ENCODE measurements at places on chromosomes 1 and 21.

DNA sequence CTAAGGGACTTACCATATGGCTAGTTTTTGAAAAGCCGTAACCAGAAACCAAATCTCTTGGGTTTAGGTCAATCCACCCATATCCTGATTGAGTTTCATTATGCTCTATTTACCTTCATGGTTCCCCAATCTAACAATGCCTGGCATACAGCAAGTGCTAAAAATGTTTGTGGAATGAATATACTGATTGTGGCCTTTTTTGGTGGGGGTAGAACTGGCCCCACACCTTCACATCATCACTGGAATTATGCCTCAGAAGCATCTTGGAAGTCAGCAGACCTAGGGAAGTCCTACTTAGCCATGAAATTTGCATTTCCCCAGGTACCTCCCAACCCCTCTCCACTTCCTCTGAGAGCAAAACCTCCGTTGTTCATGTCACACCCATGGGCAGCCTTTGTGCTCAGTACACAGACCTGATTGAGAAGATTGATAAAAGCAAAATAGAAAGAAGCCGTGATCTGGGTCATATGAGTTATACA is 17.8 kb upstream of the SLAMF1 start:
- DNase-seq: no peak

GRCh38 chr1:212060632-212061472 is 25.3 kb downstream of the DTL start:
- DNase-seq: no peak

GRCh38 chr1:47913225-47913823 is 83.9 kb downstream of the TRABD2B start:
- DNase-seq: no peak

- no peak for DNase-seq
Observed at GRCh38 chr1:173601588-173601987, 1.3 kb downstream of the SLC9C2 start.

- no peak for DNase-seq
Observed at GRCh38 chr1:93750955-93751354, 69.3 kb upstream of the BCAR3 start.

DNA sequence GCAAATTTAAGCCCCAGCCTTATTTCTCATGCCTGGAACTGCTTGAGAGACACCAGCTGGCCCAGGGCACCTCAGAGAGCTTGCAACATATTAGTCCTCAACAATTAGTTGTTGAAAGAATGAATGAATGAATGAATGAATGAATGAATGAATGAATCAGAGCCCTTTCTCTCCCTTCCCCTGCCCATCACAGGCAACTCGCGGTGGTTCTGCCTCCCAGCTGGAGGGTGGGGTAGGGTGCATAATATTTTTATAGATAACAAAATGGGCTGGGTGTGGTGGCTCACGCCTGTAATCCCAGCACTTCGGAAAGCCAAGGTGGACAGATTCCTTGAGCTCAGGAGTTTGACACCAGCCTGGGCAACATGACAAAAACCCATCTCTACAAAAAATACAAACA is 110.1 kb downstream of the CCDC185 start:
- DNase-seq: no peak

GRCh38 chr1:173249349-173249748 is 42.2 kb upstream of the TNFSF4 start:
- no peak for DNase-seq

DNA sequence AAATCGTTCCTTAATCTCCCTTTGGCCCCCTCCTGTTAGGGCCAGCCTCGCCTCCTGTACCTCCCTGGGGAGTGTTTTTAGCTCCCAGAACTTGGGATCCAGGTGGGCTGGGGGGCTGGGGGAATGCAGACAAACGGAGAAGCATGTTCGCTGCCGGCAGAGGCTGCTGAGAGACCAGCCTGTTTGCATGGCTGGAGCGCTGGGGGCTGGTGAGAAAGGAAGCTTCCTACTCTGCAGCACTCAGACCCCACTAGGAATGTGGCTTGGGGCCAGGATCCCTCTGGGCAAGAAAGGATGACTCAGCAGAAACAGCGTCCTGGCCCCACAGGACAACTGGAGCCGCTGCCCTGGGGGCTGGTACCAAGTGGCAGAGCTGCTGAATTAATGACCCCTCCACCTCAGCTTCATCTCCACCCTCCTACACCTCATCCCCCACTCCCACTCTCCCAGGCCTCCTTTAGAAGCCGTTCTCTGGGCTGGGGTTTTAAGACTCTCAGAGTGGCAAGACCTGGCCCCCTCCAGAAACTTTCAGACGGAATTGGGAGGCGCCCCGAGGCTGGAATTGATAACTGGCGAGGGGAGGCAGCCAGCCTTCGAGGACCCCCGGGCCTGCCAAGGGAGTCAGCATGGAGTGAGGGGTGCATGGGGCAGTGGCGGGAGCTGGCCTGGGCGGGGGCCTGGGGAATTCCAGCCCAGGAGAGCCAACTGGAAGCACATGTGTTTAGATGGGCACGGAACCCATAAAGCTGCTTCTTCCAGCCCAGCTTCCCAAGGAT is 28.5 kb upstream of the EPS8L3 start:
- DNase-seq: no peak

GRCh38 chr1:17706445-17706844 is 48.7 kb upstream of the ACTL8 start:
- no peak for DNase-seq

- no peak for DNase-seq
Observed at GRCh38 chr1:87939444-87939843, 610.8 kb downstream of the LMO4 start.

All from stimulated activated CD8-positive, alpha-beta memory T cell treated with anti-CD3 and anti-CD28 coated beads, Interleukin-12 subunit alpha, Interleukin-12 subunit beta, amount 100 ng/mL, for 1 hour (primary cell).